ENCODE measurements at places on chromosomes 2 and 18.

DNA sequence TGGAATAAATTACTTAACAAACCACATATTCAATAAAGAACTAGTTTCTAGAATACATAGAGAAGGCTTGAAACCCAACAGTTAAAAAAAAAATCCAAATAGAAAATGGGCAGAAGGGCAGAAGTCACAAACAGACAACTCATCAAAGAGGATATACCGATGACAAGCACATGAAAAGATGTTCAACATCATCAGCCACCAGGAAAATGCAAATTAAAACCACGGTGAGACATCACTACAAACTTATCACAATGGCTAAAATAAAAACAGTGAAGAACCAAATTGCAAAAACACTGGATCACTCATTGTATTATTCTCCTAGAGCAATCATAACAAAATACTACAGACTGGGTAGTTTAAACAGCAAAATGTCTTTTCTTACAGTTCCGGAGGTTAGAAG lies 14.5 kb downstream of the SESTD1 start:
- DNase-seq, result no peak

GRCh38 chr2:64451051-64451450 lies 2.9 kb upstream of the LGALSL start:
- DNase-seq, result no peak

DNA sequence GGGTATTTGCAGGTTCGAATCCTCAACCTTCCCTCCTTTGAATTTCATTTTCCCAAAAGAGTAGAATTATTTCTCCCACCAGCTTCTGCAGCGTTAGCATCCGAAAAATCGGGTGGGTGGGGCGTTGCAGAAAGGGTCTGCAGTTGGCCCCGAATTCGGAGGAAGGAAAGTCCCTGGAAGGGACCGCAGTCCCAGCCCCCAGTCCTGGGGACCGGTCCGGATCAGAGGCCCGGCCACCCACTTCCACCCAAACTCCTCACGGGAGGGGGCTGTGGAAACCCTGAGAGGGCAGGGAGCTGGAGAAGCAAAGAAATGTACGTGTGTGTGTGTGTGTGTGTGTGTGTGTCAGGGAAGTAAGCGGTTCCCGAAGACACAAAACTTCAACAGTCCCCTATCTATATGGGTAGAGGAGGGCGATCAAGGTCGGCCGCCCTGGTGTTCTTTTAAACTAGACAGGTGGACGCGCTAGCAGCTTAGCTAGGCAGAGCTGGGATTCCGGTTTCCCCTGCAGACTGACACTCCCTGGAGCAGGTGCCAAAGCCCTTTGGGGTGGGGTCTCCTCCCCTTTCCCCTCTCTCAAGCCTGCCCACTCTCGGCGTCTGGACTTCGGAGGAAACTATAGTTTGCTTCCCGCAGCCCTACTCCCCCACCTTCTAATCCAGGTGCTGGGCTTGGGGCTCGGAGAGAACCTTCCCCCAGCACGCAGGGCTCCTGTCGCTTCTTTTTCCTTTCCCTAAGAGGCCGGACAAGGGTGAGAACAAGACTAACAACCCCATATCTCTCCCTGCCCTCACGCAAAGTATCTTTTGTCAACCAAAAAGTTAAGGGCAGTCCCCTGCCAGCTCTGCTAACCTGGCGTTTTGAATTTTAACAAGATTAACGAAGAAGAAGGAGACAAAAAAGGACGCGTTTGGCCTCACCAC lies 4.8 kb upstream of the ONECUT2 start:
- DNase-seq, result no peak

GRCh38 chr2:150234787-150235446 lies 252.6 kb downstream of the RND3 start:
- no peak for DNase-seq

DNA sequence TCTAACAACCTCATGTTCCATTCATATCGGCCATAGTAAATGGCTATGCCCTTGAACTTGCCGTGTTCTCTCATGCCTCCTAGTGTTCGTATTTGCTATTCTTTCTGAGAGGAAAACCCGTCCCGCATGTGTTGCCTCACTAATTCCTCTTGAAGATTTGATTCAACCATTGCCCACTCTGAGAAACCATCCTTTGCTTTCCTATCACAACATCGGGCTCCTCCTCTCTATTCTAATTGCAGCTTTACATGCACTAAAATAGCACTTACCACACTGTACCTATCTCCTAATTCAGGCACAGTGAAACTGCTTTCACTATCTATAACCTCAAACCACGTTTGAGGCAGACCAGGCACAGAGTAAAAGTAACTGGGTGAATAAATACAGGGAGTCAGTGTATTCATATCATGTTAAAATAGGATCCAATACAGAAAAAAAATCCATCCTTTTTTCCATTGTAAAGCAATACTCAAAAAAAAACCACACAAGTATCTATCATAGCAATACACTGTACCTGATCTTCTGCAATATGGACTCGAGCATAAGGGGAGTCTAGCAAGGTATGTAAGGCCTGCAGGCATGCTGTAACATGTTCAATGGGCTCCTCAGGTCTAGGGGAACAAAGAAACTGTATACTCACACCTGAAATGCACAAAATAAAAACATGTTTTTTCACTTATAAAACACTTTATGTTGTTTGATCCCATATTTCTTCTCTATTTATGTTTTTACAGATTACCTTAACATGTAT lies 39.0 kb upstream of the STRN start:
- peak; percentile 35 for DNase-seq

- DNase-seq, result no peak
These were observed 66.7 kb downstream of the METTL4 start for GRCh38 chr18:2504642-2505041.
